Stimulated activated effector memory CD8-positive, alpha-beta T cell treated with anti-CD3 and anti-CD28 coated beads, Interleukin-12 subunit alpha, Interleukin-12 subunit beta, amount 100 ng/mL, for 72 hours (primary cell): ENCODE measurements at places on chromosomes 12 and 14.

DNA sequence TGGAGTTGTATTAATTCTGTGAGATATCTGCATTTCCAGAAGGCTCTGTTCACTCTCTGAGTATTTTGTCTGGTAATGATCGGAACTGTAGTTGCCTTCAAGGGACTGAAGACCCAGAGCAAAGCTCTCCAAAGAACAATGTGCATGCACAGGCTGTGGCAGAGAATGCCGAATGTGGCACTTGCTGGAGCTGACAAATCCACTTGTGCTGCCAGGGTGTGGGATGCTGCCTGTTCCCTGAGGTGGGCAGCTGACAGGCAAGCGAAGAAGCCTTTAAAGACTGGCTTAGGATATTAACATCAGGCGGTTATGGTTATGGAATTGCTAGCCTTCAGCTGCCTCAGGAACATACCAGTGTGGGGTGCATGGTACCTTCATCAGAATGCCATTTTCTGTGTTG is 419.9 kb upstream of the ATP2B1 start:
- DNase-seq: no peak

GRCh38 chr14:92719421-92719820 is 29.0 kb downstream of the LGMN start:
- DNase-seq: no peak

GRCh38 chr12:109258201-109258600 is 50.9 kb downstream of the FOXN4 start:
- DNase-seq: no peak

- no peak for DNase-seq
These were observed 182.1 kb downstream of the CAPZA3 start for GRCh38 chr12:18919871-18920511.

DNA sequence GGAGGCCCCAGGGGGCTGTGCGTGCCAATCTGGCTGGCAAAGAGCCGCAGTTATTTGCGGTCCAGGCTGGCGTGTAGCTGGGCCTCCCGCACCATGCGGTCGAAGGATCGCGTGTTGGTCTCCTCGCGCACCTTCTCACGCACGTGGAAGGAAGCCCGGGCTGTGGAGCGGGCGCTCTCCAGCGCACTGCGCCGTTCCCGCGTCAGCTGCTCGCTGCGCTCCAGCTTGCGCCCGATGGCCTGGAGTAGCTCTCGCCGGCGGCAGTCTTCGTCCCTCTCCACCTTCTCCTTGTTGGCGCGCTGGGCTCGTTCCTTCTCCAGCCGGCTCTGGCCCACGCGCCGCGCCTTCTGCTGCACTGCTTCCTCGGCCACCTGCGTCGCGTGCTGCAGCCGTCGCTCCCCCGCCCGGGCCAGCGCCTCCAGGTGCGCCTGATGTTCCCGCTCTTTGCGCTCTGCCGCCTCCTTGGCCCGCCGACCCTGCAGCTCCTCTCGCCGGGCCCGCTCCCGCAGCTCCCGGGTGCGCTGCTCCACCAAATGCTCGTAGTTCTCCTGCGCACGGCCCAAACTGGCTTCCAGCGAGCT is 3.1 kb downstream of the CCDC177 start:
- DNase-seq: no peak

GRCh38 chr14:77458249-77458950 is 507 bp downstream of the AHSA1 start:
- DNase-seq: no peak

DNA sequence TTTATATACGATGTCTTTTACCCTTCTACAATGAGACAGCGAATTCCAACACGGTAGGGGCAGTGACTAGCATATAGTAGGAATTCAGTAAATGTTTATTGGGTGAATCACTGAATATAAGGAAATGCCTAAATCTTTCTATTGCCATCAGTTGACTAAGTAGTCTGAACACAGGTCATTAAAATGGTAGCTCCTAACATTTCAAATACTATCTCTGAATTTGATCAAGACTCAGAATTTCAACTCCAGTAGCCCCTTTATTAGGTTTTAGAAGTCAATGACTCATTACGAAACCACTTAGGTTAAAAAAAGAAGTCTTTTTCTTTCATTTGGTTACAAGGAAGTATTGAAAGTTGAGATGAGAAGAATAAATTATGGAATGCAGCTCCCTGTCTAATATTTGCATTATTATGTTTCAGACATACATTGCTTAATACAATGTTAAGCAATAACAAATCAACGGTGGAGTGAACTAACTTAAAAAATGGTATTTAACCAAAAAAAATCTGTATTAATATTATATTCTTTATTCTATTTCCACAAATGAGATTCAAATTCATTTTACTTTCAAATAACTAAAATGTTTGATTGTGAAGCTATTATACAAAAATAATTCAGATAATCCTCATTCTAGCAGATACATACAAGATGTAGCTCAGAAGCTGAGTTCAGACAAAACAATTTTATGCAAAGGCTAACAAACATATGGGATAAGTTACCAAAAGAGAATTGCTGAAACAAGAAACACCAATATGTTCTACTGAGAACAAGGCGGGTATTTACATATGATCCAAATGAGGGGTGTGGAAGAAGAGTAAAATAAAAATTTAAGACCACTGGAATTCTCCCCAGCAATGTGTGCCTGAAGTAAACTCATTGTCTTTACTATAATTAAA is 302.7 kb downstream of the CEP128 start:
- DNase-seq: no peak

DNA sequence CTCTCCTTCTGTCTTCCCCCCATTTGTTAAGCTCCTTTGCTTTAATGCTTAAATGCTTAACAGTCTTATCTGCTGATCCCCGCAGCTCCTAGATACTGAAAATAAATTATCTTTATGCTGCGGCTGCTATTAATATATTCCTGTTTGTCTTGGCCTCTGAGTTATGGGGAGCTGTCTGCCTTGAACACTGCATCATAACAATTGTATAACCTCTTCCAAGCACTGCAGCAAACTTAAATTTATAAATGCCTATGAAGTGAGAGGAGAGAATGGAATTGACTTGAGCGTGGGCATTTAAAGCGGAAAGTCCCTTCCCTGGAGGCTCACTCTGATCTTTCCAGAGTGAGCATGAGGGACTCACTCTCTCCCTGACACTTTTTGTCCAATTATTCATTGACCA is 23.1 kb upstream of the DCP1B start:
- DNase-seq: no peak

DNA sequence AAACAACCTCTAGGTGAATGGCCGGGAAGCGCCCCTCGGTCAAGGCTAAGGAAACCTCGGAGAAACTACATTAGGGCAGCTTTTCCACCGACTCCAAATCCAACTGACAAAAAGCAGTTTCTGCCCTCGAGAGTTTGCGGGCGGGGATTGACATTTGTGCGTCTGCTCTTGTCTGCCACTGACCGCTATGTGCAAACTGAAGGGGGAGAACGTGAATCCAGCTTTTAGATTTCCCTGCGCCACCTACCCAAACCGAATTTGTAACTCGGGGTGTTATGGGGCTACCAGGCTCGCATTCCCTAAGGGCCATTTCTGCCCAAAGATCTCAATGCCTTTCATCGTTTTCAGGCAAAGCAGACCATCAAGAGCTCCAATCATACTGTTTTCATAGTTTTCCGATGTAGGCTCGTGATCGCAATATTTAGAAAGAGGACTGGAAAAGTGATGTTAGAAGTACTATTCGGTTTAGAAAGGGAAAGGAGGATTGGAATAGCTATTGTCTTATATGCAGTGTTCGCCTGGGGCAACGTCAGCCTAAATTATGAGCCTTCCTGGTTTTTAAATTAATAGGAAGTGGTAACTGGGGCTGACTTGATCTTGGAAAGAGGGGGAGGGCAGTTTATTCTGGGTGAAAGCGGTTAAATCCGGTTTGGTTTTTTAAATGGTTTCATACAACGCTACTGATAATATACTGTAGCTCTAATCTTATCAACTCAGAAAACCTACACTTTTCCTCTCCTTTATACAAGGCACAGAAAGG is 45.4 kb downstream of the BCAT1 start:
- no peak for DNase-seq

- DNase-seq: no peak
These were observed 503.2 kb downstream of the MED13L start for GRCh38 chr12:115774148-115774895.

DNA sequence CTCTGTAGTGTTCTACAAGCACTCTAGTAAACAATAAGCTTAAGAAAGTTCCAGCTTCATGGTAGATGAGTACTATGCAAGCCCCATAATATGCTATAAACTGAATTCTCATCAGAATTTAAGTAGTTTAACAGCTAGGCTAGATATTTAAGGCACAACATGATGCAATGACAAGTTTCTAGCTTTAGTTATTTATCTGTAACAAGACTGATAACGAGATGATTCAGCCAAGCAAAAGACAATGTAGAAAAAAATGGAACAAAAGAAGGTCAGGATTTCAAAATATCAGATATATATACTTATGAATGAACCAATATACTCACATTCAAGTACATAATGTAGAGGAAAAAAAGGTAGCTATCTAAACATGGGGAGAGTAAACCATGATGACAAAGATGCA is 61.0 kb upstream of the RERGL start:
- DNase-seq: no peak

DNA sequence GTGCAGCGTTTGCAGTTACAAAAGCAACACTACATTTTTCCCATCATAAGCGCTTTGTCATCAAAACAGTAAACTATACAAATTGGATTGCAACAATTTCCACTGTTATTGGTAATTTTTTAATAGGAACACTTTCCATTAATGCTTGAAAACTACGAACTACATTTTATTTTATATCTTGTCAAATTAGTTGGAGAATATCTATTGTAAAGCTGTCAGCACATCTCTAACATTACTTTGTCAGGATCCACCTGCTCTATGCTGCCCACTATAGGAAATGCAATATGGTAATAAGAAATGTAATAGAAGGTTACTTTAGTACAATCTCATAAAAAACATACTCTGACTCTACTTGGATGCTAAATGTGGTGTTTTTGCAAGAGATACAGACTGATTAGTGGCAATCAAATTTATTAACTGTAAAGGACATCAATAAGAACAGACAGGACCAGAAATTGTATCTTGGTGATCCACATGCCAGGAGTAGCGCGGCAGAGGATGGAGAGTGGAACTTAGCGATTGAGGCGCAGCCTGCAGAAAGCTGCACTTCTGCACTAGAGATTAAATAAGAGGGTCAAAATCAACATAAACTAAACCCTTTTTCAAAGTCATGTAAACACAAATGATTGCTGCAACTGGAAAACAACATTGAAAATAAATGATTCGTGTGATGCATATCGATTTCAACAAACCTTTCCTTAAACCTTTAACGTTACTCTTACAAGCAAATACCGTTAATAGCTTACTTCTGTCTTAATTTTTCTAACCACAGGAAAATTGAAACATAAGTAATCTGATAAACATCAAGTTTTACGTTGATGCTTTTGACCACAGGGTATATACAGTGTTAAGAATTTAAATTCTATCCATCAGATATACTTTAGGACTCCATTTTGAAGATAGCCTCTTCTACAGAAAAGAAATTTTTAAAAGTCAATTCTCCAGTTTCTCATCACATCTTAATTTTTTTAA is 3.6 kb upstream of the ARID2 start:
- DNase-seq: no peak

DNA sequence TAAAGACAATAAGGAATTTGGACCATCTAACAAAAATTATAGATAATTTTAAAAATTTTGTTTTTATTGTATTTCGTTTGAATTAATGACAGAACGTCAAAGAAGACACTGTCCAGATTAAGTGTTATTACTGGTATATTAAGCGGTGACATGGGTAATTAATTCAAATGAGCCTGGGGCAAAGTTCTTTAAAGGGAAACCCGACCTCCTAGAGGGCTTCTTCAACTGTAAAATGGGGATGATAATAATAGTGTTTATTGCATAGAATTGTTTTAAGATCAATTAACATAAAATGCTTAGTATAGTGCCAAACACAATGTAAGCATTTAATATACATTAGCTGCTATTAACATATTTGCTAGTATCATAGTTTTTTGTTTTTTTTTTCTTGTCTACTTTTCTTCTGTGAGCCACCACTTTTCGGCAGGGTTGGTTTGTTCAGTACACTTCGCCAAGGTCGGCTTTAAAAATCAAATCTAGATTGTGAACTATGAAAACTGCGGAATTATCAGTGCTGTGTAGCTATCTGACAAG is 514 bp upstream of the LARP4 start:
- no peak for DNase-seq

GRCh38 chr12:51349026-51349425 is 2.5 kb upstream of the CELA1 start:
- no peak for DNase-seq

- DNase-seq: no peak
These were observed 1030.7 kb downstream of the AACS start for GRCh38 chr12:126095748-126096510.

GRCh38 chr12:84172823-84173424 is 739.7 kb downstream of the SLC6A15 start:
- no peak for DNase-seq

DNA sequence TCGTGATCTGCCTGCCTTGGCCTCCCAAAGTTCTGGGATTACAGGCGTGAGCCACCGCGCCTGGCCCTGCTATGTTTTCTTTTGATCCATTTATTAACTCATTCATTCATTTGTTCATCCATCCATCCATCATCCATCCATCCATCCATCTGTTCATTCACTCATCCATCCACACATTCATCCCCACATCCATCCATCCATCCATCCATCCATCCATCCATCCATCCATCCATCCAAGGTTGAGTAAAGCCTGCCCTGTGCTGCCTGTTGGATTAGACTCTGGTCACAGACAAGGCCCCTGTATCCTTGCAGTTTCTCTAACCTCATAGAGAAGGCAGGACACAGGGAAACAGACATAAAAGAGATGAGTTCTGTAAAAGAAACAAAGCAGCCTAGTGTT is 44.9 kb downstream of the DNAH10 start:
- DNase-seq: no peak
